HepG2 (cell line): ENCODE measurements at places on chromosomes 13 and 19. TPM values are rescaled to one million over a fixed set of nuclear protein-coding genes. Genes with fewer than 3 reads are reported as not detected.

The KLK3 gene
- total RNA-seq: not detected in 2 replicates

The ZFP28 gene
- not detected in 2 replicates for total RNA-seq

The URAD gene
- total RNA-seq: not detected in 2 replicates

The CAPN12 gene
- 0.62 and 1.6 TPM in 2 replicates for total RNA-seq

The ZNF576 gene
- total RNA-seq: 9.6 and 10.9 TPM in 2 replicates

The SIGLEC11 gene
- total RNA-seq: not detected in 2 replicates

The ELANE gene
- not detected in 2 replicates for total RNA-seq

- H3K27me3 ChIP-seq: no peaks in the 10 kb centered on the region
- H3K4me1 ChIP-seq: no peaks in the 10 kb centered on the region
- H3K36me3 ChIP-seq: no peaks in the 10 kb centered on the region
- H3K27ac ChIP-seq: no peak overlapping the region
- no peak for DNase-seq
These were observed 65.5 kb upstream of the FAM216B start for GRCh38 chr13:42715909-42716308.

- no peak within 1 kb of the TSS for H3K27ac ChIP-seq
- H3K36me3 ChIP-seq: no peaks in the 10 kb centered on the region
- H3K27me3 ChIP-seq: peaks cover 46% of the 10 kb centered on the region
- peak within 1 kb of the TSS; percentile 34; the same call in 1 of the 2 replicates for H3K4me3 ChIP-seq
- no peak for DNase-seq
These were observed at the start of gene CLEC11A for GRCh38 chr19:50723069-50723468. CLEC11A (plus strand) TSS chr19:50723364; CDS start chr19:50723526, 162 bp downstream.

GRCh38 chr19:18496980-18497256, 25.0 kb downstream of the ELL start:
- H3K4me1 ChIP-seq: peaks cover 57% of the 10 kb centered on the region
- H3K27me3 ChIP-seq: no peaks in the 10 kb centered on the region
- H3K4me3 ChIP-seq: no peak overlapping the region
- H3K36me3 ChIP-seq: peaks cover 4% of the 10 kb centered on the region; the same call in 1 of the 3 replicates
- no peak for DNase-seq

- no peaks in the 10 kb centered on the region for H3K27me3 ChIP-seq
- no peak for DNase-seq
- no peaks in the 10 kb centered on the region for H3K36me3 ChIP-seq
- no peak overlapping the region for H3K27ac ChIP-seq
These were observed 7.0 kb upstream of the TSC22D1 start for GRCh38 chr13:44583137-44583536.

GRCh38 chr13:44667943-44668342, 91.8 kb upstream of the TSC22D1 start:
- H3K4me3 ChIP-seq: no peak overlapping the region
- no peaks in the 10 kb centered on the region for H3K4me1 ChIP-seq
- H3K36me3 ChIP-seq: no peaks in the 10 kb centered on the region
- no peak overlapping the region for H3K27ac ChIP-seq
- H3K27me3 ChIP-seq: peaks cover 4% of the 10 kb centered on the region; the same call in 1 of the 3 replicates
- DNase-seq: no peak

- H3K27ac ChIP-seq: no peak overlapping the region
- no peaks in the 10 kb centered on the region; the same call in 2 of the 3 replicates for H3K27me3 ChIP-seq
- no peak for DNase-seq
These were observed 183.1 kb downstream of the LHFPL6 start for GRCh38 chr13:39419876-39420275.

DNA sequence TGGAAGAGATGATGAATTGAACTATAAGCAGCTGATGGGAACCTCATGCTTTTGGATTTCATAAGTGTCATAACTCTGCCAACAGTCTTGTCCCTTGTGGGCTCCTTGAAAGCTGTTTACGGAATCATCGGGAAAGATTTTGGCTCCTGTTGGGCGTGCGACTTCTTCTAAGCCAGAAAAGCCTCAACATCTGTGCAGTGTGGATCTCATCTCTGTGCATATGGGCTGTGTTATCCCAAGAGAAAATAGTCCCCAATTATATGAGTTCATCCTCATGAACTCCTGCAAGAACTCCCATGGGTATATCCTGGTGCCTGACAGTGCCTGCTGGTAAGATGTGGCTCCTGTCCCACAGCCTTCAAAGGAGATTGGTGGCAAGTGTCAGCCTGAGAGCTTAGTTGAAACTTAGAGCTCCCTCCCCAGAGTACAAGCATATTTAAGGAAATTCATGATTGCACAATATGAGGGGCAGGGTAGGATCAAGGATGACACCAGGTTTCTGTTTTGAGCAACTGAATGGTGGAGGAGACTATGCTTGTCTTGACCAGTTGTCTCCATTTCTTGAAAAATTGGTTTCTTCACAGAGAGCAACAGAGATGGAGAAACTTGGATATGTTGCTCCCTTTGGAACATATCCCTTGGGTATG, 243.5 kb downstream of the ITGBL1 start:
- H3K27ac ChIP-seq: no peak overlapping the region
- no peak for DNase-seq

DNA sequence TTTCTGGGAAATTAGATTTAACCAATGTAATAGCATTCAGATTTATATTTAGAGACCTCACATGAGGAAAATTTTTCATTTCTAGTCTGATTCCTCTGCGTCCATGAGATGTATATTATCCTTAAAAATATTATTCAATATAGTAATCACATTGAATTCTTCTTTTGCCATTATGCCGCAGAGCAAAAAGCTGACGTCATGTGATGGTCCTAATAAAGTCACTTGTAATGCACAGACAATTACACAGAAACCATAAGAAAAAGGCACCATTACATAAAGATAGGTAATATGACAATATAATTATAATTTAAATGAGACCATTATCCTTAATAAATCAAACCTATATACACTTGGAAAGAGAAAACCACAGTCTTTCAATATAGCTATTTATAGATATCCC, 1021.5 kb downstream of the PCDH9 start:
- no peak overlapping the region for H3K27ac ChIP-seq
- no peak overlapping the region for H3K4me3 ChIP-seq
- DNase-seq: no peak
- no peaks in the 10 kb centered on the region for H3K27me3 ChIP-seq
- H3K4me1 ChIP-seq: no peaks in the 10 kb centered on the region

GRCh38 chr13:40271931-40272775, 394.3 kb downstream of the FOXO1 start:
- no peaks in the 10 kb centered on the region for H3K36me3 ChIP-seq
- H3K4me3 ChIP-seq: no peak overlapping the region
- DNase-seq: no peak

GRCh38 chr13:90709319-90709718, 638.2 kb upstream of the MIR17HG start:
- H3K36me3 ChIP-seq: no peaks in the 10 kb centered on the region
- H3K4me3 ChIP-seq: no peak overlapping the region
- H3K4me1 ChIP-seq: no peaks in the 10 kb centered on the region
